ENCODE measurements at places on chromosomes 2 and 18.

DNA sequence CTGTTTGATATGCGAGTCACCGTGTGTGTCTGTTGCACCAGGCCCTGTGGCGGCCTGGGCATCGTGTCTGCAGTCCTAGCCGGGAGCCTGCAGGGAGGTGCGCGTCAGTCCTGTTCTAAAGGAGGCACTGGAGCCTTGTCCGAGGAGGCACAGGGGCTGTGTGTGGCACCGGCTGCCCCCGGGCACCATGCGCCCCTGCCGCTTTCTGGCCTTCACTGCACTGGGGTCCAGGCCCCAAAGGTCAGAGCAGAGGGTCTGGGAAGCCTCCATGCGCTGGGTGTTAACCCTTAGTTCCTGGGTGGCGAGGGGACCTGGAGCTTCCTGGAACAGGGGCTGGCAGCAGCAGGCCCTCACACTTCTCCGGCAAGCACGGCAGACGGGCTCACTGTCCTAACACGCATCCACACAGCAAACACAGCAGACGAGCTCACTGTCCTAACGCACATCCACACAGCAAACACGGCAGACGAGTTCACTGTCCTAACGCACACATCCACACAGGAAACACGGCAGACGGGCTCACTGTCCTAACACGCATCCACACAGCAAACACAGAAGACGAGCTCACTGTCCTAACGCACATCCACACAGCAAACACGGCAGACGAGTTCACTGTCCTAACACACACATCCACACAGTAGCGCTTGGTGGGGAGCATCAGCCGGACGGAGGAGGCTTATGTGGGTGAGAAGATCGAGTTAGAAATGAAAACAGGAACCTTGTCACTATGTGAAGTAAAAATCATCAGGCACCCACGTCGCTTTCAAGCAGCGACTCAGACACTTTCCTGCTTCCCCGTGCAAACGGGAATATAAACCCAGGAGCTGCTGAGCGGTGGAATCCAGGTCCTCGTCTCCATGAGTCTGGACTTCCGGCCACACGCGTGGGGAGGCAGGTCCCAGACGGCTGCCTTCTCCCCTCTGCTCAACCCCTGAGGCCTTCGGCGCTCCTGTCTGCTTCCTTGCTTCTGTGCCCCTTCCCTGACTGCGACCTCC, 65.3 kb downstream of the TPO start:
- DNase-seq = no peak

- no peak for DNase-seq
Measured at GRCh38 chr2:2234398-2235195, 96.5 kb downstream of the MYT1L start.

DNA sequence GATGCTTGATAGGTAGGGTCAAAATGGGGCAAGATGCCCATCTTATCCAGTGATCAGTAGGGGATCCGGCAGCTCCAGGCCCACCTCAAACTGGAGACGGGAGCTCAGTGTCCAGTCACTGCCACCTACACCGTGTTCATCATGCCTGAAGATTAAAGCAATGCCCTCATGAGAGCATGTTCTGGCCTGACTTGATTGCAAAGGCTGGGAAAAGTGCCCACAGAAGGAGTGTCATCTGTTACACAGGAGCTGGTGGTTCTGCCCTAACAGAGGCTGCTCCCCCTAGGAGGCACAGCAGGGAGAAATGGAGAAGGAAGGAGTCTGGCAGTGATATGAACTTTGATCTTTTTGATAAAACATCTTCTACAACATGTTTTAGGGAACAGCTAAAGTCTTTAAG, 92.3 kb downstream of the CCBE1 start:
- no peak for DNase-seq

- no peak for DNase-seq
Measured at GRCh38 chr2:38394903-38395341, 17.8 kb upstream of the ATL2 start.

DNA sequence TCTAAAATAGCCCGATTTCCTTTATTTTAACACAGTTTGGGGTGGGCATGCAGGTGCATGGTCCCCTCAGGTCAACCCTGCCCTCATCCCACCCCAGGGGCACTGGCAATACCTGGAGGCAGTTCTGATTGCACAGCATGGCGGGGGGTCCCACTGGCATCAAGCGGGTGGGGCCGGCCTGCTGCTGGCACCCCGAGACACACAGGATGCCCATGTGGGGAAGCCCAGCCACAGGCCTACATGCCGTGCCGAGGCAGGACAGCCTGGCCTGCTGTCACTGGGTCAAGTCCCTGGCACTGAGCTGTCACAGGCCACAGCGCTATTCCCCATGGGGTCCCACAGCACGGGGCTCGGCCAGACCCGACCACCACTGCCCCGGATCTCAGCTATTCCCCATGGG, 11.9 kb upstream of the KCNG2 start:
- no peak for DNase-seq

GRCh38 chr2:207484444-207485391, 45.0 kb upstream of the CREB1 start:
- DNase-seq = no peak

DNA sequence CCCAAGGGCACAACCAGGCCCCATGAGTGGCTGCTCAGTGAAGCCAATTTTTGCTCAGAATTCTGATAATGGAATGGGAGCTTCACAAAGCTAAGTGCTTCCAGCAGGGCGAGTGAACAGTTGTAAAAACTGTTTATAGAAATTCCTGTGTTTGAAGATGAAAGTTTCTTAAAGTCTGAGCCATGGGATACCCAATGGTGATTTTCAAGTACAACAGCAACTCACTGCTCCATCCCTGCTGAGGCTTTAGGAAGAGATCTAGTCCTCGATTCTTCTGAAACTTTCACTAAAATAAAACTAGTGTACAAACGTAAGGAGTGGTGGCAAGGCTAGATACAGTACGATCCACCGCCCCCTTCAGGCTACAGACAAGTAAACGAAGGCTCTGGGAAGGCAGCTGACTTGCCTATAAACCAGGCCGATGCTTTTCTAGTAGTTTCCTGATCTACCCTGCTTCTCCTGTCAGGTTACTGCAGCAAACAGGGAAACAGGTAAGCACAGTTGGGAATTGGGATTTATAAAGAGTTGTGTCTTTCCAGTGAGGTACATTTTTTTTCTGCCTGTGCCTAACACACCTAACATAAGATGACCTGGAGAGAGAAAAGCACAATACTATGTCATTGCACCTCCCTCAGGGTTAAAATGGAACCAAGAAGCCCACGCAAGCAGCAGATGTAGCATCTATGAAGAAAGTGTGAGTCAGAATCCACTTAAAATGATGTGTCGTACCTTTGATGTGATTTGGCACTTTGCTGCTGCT, 108.7 kb downstream of the UXS1 start:
- no peak for DNase-seq

- no peak for DNase-seq
Measured at GRCh38 chr2:7041421-7041820, 124.2 kb downstream of the RNF144A start.

All from activated gamma-delta T cell treated with anti-CD3 and anti-CD28 coated beads, Interleukin-2, amount 50 U/mL, for 16 hours (primary cell).